ENCODE measurements at places on chromosomes 1 and 21. TPM values are rescaled to one million over a fixed set of nuclear protein-coding genes. Genes with fewer than 3 reads are reported as not detected.

Gene BRDT
- 0.17 TPM for polyA plus RNA-seq

Gene PPP1R15B
- 39.7 TPM for polyA plus RNA-seq

Gene CLCA4
- polyA plus RNA-seq = not detected

Gene SPATA45
- polyA plus RNA-seq = not detected

Gene LMNA
- 83.8 TPM for polyA plus RNA-seq

Gene SLAMF9
- polyA plus RNA-seq = not detected

Gene S100A12
- polyA plus RNA-seq = 3.9 TPM

Gene SCCPDH
- 56.5 TPM for polyA plus RNA-seq

Gene GPR37L1
- polyA plus RNA-seq = 0.03 TPM

Gene NTNG1
- polyA plus RNA-seq = 43.1 TPM

Gene HCRTR1
- 0.17 TPM for polyA plus RNA-seq

Gene RNU5D-1
- polyA plus RNA-seq = not detected

Gene CHAF1B
- polyA plus RNA-seq = 8.3 TPM

Gene TMPRSS15
- 0.29 TPM for polyA plus RNA-seq

Gene NR5A2
- 2.2 TPM for polyA plus RNA-seq

Gene CD2
- polyA plus RNA-seq = 1.1 TPM

Gene PLA2G2F
- not detected for polyA plus RNA-seq

Gene CLDN19
- 78.2 TPM for polyA plus RNA-seq

Gene UMODL1
- 0.04 TPM for polyA plus RNA-seq

Gene PROK1
- 0.08 TPM for polyA plus RNA-seq

Gene CXADR
- 37.7 TPM for polyA plus RNA-seq

Gene RGL1
- 49.9 TPM for polyA plus RNA-seq

Gene E2F2
- 4.7 TPM for polyA plus RNA-seq

Gene ICOSLG
- 13.2 TPM for polyA plus RNA-seq

Gene IGSF3
- polyA plus RNA-seq = 28.7 TPM

Gene CYP4X1
- polyA plus RNA-seq = 13.2 TPM

Gene GJB3
- polyA plus RNA-seq = 0.38 TPM

Gene SMG7
- polyA plus RNA-seq = 70.0 TPM
